Frontal cortex (tissue), 4 donors: ENCODE measurements at places on chromosomes 12 and 14.

GRCh38 chr12:50314636-50315312 is 31.5 kb upstream of the LIMA1 start:
- DNase-seq: peak; percentile 39

DNA sequence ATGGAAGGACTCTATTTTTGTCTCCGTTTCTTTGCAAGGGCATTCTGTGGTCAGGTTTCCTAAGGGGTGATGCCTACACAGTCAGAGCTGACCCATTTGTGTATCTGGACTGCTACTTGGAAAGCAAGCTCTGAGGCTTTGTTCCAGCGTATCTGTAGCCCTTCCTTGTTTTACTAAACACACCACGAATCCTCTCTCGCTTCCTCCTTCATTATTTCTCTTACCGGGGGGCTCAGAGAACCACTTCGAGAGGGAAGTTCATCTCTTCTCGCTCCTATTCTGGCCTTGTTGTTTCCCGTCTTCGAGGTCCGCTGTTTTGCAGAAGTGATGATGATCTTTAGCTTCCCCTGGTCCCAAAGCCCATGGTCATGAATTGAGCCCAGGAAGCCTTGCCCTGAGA is 164.7 kb downstream of the SSPN start:
- no peak for DNase-seq

- no peak for DNase-seq
These were observed 6.0 kb upstream of the ATP23 start for GRCh38 chr12:57935331-57935730.

DNA sequence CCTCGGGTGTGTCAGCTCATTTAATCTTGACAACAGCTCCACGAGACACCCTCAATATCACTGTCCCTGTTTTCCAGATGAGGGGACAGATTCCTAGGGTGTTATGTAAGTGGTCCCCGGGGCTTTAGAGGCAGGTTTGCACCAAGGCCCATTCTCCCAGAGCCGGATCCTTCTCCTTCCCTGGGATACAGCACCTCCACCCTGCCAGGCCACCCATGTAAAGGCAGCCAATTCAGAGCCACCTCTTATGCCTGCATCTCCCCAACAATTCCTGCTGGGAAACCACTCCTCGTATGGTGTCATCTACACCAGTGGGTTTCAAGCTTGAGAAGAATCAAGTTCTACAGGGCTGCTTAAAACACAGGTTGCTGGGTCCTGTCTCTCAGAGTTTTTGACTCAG is 4.1 kb upstream of the CYP46A1 start:
- no peak for DNase-seq

- DNase-seq: no peak
These were observed 57.1 kb downstream of the STON2 start for GRCh38 chr14:81342850-81343580.

DNA sequence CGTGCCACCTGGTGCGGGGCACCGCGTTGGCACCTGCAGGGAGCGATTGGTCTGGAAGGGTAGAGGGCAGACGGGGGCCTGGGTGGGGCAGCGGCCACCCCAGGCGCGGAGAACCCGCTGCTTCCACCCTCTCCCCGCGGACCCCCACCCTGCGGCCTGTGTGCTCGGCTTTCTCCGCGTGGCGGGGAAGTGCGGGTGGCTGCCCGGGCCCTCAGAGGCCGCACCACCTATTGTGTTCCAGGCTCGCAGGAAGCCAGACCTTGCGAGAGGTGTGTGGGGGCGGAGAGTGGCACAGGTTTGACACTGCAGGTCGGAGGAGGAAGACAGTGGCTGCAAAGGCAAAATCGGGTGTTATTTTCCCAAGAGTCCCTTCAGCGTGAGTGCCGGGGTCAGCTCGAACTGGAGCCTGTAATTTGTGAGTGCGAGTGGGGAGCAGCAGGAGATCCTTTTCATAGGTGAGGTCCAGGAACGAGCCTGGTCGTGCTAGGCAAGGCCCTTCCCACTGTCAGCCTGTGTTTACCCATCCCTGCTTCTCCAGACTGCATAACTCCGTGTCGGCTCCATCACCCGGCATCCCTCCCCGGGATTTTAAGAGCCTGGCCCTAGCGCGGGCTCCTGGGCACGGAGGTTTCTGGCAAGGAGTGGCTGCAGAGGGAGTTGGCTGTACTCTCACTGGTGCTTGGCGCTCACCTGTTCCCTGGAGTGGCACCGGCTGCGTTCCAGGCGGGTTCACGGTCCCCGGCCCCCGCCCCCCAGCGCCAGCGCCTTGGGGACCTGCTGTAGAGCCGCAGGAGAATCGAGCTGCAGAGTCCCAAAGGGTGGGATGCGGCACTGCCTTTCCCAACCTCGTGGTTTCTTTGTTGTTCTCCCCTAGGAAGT is 935 bp downstream of the TBC1D30 start:
- DNase-seq: peak; percentile 23
